Activated CD4-positive, alpha-beta T cell treated with anti-CD3 and anti-CD28 coated beads for 24 hours (primary cell): ENCODE measurements at places on chromosomes 6 and 20.

DNA sequence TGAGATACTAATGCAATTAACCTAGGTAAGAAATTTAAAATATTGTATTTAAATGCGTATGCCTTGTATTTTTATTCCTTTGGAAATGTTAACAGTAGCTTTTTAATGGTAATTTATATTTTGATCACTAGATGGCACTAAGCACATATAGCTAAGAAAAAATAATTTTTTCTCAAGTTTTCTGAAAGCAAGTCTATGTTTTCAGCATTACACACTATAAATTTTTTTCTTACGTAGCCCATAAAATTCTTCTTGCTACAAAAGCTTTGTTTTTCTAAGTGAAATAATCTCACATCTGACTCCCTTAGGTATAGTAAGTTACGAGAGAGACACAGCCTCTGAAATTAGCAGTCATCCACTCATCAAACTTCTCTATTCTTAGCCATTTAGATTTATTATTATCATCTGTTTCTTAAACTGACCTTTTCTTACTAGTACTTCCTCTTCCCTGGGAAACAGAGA, 35.7 kb downstream of the TSPYL4 start:
- DNase-seq, result no peak

DNA sequence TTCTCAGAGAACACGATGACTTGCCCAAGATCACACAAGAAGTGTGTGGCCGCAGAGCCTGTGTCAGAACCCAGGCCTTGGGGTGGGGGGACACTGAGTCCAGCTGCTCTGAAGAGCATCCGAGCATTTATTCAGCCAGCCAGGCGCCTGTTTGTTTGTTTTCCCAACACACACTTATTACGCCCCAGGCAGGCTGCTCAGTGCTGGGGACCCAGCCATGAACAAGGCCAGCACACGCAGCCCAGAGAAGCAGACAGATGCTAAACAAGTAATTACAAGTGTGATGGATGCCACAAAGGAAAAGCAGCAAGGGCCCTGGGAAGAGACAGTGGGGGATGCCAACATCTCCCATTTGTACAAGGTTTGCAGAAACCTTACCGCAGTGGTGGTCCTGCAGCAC, 19.4 kb upstream of the SIRPA start:
- DNase-seq, result no peak

GRCh38 chr6:3032986-3033385, 33.3 kb downstream of the NQO2 start:
- DNase-seq, result no peak

DNA sequence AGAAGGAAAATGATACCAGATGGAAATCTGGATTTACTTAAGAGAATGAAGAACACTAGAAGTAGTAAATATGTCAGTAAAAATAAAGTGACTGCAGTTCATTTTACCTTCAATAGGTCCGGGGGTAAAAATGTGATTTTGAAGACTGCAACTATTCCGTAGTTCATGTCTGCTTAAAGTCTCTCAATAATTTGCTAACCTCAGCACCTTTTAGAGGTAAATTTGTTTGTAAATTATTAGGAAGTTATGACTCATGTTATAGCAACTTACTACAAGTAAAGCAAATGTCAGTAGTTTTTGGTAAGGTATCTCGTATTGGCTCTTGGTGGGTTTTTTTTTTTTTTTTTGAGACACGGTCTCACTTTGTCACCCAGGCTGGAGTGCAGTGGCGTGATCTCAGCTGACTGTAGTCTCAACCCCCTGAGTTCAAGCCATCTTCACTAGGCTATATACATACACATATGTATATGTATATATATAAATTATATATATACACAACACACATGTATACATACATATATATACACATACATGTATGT, 32.1 kb downstream of the BICRAL start:
- DNase-seq, result no peak

DNA sequence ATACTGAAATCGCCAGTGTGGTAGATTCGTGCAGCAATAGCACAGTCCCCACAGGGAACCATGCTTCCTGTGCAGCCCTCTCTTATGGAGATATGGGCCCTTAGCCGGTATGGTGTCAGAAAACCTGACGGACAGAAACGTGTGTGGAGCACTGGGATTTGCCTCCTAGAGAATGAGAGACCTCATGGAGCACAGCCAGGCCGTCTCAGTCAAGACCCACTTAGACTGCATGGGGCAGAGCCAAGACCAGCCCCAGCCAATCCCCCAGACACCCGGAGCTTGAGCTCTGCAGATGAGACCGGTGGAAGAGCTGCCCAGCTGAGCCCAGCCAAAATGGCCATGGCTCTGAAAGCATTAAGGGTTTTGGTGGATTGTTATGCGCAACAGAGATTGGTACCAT, 163.7 kb downstream of the DLL1 start:
- no peak for DNase-seq

- no peak for DNase-seq
Measured at GRCh38 chr6:109579361-109579760, 96.3 kb upstream of the ZBTB24 start.

- no peak for DNase-seq
Measured at GRCh38 chr6:125922322-125922860, 34.2 kb upstream of the HINT3 start.

GRCh38 chr6:80179695-80180094, 73.2 kb downstream of the BCKDHB start:
- DNase-seq, result no peak

- DNase-seq, result no peak
Measured at GRCh38 chr6:116629563-116629981, 13.3 kb downstream of the RSPH4A start.

GRCh38 chr6:105646391-105646867, 243.5 kb upstream of the PREP start:
- peak; percentile 9 for DNase-seq

GRCh38 chr6:98516866-98517265, 317.5 kb upstream of the POU3F2 start:
- DNase-seq, result no peak

- DNase-seq, result no peak
Measured at GRCh38 chr6:26213334-26214075, 126.3 kb downstream of the HFE start.

DNA sequence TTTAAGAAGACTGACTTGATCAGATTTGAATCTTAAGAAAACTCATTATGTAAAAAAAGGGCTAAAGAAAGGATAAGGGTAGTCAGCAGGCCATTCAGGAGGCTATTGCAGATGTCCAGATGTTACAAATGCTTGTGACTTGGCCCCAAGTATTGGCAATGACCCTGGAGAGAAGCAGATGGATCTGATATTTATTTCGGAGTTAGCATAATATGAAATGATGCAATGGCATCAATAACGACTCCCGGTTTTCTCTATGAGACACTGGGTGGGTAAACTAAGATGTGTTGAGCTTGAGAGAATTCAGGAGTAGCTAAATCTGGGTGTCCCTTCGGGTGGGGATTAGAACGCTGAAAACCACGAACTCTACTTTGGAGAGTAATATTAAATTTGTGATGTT, 149.7 kb downstream of the LAMA2 start:
- no peak for DNase-seq

DNA sequence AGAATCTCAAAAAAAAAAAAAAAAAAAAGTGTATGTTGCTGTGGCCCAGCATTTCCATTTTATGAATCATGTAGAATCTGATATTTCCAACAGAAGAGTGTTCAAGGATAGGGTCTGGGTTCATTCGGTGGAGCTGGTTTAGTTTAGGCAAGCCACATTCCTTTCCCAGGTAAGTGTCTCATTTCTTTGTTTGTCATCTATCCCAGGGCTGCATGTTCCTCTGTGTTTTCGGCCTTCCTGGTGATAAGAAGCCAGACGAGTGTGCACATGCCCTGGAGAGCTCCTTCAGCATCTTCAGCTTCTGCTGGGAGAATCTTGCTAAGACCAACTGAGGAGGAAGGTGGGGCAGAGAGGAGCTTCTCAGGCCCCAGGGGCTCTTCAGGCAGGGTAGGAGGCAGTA, 38.2 kb downstream of the NFYA start:
- no peak for DNase-seq

DNA sequence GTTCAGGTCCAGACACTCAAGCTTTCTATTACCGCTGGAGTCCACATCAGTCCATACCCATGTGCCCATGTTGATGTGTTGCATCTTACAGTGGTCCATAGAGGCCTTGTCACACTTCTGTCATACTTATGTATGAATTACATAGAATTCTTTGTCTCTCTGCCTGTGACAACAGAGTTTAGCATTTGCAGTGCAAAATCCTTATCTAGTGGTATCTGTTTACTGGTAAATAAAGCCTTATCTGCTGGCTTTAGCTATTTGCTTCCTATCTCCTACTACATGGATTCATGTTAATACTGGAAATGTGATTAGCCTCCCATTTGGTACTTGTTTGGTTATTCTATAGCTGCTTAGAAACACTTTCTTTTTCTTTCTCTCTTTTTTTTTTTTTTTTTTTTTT, 49.8 kb downstream of the TFAP2B start:
- no peak for DNase-seq

DNA sequence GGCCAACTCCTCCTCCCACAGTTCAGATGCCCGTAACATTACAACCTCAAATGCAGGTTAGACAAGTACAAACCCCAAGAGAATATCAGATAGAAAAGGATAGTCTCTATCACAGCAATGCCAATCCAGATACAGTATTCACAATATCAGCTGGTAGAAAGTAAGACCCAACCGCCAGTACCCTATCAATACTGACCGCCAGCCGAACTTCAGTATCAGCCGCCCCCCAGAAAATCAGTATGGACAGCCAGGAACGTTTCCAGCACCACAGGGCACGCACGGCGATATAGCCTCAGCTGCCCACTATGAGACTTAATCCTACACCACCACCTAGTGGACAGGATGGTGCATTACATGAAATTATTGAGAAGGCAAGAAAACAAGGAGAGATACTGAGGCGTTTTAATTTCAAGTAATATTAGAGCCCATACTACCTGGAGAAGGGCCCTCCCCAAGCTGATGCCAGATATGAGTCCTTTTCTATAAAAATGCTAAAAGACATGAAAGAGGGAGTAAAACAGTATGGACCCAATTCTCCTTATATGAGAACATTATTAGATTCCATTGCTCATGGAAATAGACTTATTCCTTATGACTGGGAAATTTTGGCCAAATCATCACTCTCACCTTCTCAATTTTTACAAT, 17.6 kb upstream of the EIF2S2 start:
- DNase-seq, result peak; percentile 46

DNA sequence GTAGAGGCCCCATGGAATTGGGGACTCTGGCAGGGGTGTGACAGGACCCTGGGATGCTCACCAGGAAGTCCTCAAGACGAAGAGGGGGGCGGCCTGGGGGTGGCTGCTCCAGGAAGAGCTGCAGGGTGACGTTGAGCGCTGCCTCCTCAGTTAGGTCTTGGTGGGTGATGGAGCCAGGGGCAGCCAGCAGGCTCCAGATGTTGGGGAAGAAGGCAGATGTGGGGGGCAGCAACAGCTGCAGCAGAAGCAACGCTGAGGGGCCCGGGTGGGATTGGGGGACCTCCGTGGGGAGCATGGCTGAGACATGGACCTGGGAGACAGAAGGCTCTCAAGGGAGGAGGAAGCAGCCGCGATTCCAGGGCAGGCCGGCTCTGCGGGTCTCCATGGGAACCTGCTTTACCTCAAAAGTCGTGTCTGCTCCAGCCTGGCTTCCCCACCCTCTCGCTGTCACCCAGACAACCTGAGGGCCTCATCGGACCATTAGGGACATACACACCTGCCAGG, 591 bp downstream of the VWA7 start:
- no peak for DNase-seq

DNA sequence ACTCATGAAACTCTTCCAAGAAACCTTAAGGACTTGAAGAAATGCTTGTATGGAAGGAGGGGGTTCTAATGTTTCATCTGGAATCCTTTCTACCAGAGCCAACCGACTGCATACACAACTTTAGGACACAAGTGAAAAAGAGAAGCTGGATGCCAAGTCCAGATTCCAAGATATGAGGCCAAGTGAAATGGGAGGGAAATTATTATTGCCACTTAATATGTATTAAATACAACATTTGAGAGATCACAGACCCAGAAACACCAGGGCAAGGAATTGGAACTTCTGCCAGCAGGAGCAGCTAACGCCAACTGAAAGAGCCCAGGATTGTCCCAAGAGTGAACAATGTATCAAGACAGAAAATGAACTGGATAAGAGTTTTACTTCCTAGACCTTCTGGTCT, 144.2 kb downstream of the ARHGAP18 start:
- no peak for DNase-seq

DNA sequence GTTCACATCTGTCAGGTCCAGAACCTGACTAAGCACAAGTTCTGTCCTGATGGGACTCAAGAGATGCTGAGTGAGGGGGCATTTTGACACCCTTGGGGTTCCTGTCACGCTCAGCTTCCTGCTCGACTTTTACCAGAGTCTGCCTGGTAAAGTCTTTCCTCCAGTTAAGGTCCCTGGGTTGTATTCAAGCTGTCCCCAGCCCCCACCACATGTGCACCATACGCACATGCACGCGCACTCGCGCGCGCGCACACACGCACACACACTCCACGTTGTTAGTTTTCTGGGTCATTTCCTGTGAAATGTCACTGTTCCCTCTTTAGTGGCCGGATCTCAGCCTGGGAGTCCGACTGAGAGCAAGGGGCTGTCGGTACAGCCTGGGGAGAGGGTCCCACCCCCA, 166.1 kb downstream of the GMPR start:
- DNase-seq, result no peak

- DNase-seq, result no peak
Measured at GRCh38 chr20:10318291-10319024, 99.8 kb downstream of the SNAP25 start.

DNA sequence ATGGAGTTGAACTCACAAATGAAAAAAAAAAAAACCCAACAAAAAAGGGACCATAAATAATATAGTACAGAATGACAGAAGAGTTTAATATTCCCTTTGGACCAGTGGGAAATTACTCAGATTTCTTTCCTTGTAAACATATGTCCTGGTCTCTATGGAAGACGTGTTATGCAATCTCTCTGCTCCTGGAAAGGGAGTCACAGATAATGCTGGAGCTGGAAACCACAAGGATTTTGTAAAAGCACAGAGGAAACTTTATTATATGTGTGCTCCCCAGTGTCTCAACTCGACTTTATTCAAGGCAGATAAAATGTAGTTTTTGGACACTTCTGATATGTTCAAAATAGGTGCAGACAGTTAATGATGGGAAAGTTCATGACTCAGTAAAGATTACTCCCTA, 88.1 kb upstream of the ZFP64 start:
- DNase-seq, result no peak

DNA sequence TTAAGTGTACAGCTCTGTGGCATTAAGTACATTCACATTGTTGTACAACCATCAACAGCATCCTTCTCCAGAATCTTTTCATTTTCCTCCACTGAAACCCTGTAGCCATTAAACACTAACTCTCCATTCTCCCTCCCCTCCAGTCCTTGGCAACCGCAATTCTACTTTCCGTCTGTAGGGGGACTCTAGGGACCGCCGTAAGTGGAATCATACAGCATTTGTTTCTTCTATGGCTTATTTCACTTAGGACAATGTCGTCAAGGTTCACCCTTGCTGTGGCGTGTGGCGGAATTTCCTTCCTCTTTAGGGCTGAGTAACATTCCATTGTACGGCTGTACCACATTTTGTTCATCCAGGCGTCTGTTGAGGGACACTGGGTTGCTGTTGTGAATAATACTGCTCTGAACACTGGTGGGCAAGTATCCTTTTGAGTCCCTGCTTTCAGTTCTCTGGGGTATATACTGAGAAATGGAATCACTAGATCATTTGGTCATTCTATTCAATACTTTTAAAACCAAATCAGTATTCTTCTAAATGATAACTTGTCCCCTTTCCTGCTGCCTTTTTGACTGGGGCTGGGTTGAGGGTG, 50.7 kb downstream of the PPP1R3G start:
- DNase-seq, result peak; percentile 21
